ENCODE measurements at places on chromosomes 3 and 15.
A peak's percentile ranks its signal among the peaks of the same experiment; 100 is the strongest.

DNA sequence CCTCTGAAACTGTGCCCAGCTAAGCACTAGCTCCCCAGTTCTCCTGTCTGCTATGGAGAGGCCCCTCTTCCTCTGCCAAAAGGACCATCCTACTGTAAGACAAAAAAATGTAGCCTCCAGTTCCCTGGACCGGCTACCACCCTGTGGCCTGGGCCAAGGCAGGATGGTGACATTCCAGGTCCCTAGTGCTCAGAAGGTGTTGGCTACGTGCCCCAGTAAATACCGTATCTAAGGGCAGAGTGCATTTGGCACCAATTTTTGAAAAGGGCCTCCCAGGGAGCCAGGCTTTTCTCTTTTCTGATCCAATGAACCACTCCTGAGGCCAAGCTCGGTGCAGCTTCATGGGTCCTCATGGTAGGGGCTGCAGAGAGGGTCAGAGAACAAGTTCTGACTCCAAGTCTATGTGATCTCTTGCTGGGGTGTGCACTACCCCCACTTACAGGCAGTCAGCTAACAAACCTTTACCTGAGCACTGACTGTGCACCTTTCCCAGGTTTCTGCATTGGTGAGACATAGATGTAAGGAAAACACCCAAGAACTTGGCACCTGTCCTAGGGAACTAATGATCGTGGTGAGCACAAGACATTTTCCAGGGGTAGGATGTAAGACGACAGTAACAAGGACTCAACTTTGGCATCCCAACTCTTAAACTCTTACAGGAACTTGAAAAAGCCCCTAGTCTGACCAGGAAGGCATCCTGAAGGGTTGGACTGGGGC lies 32.6 kb downstream of the TLE3 start:
- no peak for DNase-seq

DNA sequence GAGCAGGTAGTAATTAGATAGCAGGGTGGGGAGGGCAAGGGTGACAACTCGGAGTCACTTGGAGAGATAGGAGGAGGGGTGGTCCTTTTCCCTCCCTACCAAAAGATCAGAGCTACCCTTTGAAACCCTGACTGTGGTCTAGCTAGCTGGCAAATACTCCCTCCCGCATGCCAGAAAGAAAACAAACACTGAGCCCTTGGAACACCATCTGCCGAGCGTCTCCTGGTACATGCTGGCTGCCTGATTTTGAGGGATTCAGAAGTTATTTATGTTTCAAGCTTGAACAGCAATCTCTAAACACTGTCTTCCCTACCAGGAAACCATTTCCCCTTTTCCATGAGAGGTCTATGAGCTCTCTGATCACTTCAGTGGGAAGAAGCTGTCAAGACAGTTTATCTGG lies 291.6 kb upstream of the CFAP20DC start:
- DNase-seq, result no peak

GRCh38 chr3:135229018-135229495 lies 434.0 kb downstream of the EPHB1 start:
- DNase-seq, result no peak

DNA sequence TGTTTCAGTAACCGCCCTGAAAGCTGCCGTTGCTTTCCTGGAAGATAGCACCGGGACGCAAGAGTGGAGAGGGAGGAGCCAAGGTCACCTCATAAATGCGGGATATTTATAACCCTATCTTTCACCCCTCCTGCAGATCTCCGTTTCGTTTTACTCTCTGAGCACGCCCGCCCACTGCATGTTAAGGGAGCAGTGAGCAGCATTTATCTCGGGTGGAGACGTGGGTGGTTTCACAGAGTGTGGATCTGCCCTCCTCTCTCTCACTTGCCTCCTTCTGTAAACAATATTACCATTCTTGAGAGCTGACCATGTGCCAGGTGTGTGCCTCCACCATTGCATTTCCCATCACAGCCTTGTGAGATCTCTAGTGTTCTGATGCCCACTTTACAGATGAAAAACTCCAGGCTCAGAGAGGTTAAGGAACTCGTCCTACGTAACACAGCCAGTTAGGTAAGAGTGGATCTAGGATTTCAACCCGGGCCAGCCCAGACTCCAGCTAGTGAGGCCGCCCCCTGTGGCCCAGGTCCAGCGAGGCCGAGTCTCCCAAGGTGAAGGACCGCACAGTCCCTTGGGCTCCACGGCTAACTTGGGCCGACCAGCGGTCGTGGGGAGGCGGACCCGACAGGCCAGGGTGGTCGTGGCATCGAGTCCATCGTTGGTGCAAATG lies 16.9 kb upstream of the SEMA4B start:
- no peak for DNase-seq

DNA sequence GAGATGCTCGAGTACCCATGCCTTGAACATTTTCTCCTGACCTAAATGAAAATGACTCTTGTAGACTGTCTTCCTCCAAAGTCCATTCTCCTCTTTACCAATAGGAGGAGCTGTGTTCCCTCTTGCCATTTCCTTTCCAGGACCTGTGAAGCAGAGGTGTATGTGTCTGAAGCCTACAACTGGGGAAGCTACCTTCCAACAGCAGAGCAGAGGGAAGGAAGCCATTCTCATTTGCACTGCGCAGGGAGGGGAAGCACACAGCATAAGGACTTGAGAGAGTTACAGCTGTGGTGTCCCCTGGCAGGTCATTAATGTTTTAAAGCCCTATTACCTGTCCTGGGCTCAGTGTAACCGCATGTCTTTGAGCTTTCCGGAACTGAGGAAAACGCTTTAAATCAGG lies 38.7 kb downstream of the HSPBAP1 start:
- no peak for DNase-seq

DNA sequence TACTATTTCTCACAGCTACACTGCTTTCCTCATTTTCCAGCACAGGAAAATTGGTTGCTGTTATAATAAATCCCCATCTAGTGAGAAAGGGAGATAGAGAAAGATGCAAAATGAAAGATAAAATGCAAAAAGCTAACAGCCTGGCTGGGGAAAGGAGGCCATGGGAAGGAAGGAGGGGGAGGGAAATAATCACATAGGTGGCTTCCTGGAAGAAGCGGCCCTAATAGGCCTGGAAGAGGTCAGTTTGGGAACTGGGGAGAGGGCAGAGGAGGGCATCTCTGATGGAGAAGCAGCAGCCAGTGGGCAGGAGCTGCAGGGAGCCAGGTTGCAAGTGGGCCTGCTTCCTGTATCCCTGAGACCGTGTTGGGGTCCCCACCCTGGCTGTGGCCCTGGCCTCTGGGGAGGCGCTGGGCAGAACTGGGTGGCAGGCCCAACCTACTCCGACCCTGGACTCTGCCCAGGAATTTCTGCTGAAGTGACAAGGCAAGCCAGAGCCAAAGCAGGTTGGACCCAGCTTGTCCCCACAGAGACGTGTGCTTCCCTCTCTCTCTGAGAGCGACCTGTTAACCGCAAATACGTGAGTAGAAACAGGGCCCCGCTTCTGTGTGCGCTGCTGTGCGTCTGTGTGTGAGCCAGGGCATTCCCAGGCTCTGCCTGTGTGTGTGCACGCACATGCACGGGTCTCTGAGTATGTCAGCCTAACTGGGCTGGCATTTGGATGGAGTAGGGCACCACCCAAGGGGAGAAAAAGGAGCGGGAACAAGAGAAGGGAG lies 1.9 kb downstream of the SLC28A1 start:
- DNase-seq, result no peak

- no peak for DNase-seq
Measured at GRCh38 chr3:170598091-170598502, 12.2 kb upstream of the SLC7A14 start.

GRCh38 chr15:60555806-60556205 lies 76.9 kb upstream of the ICE2 start:
- DNase-seq, result no peak

- no peak for DNase-seq
Measured at GRCh38 chr3:134918441-134918840, 123.4 kb downstream of the EPHB1 start.

DNA sequence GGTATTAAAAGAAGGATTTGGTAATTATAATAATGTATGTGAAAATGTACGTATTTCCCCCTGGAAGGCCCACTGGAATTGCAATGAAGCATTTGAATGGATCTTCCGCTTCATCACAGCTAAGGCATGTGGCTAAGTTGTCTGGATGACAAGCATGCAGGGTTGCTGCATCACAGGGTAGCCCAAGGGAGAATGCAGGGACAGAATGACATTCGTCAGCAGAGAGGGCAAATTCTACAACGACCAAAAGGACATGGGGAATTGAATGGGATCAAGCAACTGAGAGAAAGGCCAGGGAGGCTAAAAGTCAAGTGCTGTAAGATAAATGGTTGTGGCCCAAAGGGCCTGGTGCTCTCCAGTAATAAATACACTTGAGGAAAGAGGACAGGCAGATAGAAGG lies 95.4 kb downstream of the ISL2 start:
- DNase-seq, result no peak

- no peak for DNase-seq
Measured at GRCh38 chr3:14486460-14486859, 53.7 kb downstream of the GRIP2 start.

- DNase-seq, result no peak
Measured at GRCh38 chr3:194736277-194736895, 50.7 kb downstream of the FAM43A start.

- DNase-seq, result no peak
Measured at GRCh38 chr3:149566292-149566975, 91.4 kb downstream of the WWTR1 start.

DNA sequence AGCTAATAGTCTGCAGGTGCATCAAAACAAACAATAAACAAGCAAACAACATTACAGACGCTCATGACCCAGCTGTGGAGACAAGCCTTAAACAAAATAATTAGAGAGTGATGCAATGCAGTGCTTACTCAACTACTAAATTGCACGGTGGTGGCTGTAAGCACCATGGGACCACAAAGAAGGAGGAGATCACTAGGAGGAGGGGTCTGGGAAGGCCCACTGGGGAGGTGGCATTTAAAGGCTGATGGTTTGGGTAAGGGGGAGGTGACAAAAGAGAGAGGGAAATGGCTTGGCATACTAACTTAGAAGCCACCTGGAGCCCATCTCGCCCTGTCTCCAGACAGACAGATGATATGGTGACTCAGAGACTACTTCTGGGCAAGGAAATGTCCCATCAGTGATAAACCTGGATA lies 516.7 kb downstream of the FOXP1 start:
- DNase-seq, result peak; percentile 61

DNA sequence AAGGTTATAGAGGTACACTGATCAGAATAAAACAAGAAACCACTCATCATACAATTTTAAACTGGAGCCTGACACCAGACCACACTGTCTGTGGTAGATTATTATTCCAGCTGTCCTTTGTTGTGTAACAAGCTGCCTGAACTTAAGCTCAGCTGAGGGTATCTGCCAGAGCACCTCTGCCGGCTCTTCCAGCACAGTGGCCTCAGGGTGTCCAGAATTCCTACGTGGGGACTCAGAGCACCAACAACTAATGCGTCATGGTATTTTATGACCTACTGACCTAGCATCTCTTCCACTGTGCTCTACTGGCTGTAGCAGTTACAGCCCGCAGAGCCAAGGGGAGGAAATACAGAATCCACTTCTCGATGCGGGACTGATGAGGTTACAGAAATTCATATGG lies 15.6 kb upstream of the RAF1 start:
- DNase-seq, result no peak

DNA sequence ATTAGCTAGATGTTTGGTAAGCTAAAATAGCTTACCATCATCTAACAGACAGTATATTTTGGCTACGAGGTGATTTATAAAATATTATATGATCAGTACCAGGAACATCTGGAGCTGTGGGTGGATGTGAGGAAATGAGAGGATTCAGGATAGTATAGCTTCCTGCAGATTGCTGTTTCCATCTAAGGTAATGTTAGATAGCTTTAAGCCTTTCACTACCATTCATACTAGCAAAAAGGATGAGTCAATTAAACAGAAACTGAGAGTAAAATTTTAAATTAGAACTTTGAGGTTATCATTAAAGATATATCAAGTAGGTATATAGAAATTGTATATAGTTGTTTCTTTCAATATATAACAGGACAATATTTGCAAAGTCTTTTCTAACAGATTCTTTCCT lies 8.0 kb downstream of the ZBTB20 start:
- DNase-seq, result no peak

DNA sequence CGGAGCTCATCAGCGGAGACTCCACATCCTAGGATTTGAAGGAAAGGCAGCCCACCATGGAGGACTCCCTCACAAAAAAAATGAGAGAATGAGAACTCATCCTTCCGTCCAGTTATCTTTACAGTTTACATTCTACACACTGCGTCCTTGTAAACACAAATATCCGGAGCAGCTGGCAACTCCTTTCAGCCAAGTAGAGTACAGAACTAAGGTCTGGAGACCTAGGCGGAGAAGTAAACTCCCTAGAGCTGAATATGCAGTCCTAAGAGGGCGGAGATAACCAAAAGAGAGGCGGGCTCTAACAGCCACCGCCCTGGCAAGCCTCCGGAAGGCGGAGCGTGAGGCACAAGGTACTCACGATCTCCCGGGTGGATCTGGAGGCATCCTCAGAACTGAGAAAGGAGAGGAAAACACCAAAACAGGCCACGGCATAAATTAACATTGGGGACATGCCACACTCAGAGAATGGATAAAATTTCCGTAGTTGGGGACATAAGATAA lies 924 bp upstream of the SIN3A start:
- peak; percentile 68 for DNase-seq

DNA sequence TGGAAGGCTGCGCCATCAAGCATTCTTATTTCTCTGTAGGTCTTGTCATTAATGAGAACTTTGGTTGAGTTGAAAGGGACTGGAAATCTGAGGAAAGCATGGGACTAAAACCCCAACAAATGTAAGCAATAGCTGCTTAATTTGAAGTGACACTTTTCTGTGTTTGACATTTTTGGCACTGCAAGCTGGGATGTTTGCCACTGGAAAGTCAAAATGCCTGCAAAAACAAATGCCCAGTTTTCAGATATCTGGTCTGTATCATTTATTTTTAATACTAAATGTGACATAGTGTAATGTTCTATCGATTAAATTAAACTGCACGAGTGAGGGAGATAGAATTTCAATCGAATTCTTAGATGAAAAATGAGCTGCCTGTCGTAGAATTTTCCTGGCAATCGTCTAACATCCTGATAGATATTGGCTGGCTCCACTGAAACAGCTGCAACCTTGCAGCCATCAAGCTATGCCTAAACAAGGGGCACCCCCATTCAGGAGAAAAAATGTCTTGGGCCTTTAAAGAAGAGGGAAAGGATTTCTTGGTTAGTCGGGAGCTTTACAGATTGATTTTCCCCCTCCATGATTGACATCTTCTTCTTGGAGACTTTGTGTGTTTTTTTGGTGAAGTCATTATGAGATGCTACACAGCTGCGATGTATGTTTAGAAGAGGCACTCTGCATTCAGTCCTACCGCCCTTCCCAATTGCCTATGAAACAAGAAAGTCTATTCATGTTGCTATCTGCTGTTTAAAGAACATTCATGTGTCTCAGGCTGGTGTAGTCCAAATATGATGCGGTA lies 316.7 kb upstream of the TBL1XR1 start:
- no peak for DNase-seq

GRCh38 chr15:41935566-41936020 lies 36.8 kb downstream of the EHD4 start:
- DNase-seq, result no peak

- no peak for DNase-seq
Measured at GRCh38 chr3:152396867-152397266, 128.1 kb downstream of the MBNL1 start.

DNA sequence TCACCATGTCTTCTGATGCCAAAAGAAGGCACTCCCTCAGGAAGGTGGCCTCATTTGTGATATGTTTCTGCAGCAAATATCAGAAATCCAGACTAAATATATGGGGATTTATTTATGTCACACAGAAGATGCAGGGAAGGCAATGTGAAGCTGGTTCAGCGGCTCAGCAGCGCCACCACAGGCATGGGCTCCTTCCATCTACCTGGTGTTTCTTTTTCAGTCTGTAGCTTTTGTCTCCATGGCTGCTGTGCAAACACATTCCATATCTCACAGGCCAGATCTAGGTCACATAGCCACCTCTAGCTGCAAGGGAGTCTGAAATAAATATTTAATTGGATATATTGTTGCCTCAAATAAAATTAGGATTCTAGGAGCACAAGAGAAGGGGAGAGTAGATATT lies 502.1 kb upstream of the IL12A start:
- no peak for DNase-seq
